ENCODE measurements at places on chromosomes 4 and X.

GRCh38 chrX:135295238-135295943, 13.9 kb upstream of the ETDC start:
- DNase-seq, result no peak

- DNase-seq, result no peak
Measured at GRCh38 chrX:93649381-93649780, 24.0 kb downstream of the NAP1L3 start.

DNA sequence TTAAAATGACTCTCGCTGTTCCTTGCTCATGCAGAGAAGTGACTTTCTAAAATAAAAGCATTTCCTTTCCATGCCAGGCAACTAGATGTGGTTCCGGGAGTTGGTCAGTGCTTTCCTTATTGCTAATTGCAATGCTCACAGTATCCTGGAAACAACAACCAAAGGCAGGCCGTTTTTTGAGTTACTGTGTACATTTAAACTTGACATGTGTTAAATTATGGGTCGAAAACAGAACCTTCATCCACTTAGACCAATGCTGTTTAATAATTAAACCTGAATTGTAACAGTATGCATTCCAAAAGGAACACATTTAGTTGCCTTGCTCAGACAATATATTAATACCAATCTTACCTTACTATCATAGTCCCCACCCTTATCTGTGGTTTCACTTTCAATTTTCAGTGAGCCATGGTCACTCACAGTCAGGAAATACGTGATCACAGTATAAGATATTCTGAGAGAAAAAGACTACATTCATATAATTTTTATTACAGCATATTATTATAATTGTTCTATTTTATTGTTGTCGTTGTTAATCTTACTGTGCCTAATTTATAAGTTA, 102.6 kb downstream of the HS6ST2 start:
- no peak for DNase-seq

GRCh38 chr4:185127021-185127925, 15.8 kb upstream of the SLC25A4 start:
- DNase-seq, result no peak

DNA sequence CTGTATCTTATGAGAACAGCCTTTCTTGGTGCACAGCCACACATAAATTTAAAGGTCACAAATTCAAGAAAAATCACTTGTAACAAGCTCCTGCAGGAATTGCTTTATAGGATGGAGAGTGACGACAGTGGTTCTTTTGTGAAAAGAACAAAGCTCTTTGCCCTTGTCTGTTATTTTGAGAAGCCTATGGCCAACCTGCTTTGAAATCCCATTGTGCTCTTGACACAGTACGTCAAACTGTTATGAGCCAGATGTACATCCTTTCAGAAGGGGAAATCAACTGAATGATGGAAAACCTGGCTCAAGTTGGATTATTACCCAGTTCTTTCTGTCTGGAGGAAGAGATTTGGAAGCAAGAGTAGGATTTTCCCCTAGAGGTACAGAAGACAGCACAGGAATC, 1454.2 kb downstream of the ARAP2 start:
- DNase-seq, result no peak

DNA sequence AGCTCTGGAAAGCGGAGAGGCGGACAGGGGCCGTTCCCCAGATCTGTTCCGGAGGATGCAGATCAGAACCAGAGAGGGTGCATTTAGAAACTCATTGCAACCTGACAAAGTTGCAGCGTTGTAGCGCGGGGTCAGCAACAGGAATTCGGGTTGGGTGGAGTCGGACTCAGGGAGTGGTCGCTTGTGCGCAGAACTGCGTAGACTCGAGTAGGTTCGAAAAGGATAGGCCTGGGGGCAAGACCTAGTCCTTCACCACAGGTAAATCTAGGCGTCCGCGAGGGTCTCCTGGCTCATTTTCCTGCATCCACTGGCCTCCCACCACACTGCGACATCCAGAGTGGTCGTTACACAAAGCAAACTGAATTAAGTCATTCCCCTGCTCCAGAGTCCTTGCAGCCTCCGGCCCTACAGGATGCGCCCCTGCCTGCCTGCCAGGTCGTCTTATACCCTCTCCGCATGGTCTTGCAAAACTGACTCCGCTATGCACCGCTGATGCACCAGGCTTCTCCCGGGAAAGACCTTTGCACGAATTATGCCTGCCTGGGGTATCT, 4.7 kb upstream of the ZNF518B start:
- DNase-seq, result no peak

DNA sequence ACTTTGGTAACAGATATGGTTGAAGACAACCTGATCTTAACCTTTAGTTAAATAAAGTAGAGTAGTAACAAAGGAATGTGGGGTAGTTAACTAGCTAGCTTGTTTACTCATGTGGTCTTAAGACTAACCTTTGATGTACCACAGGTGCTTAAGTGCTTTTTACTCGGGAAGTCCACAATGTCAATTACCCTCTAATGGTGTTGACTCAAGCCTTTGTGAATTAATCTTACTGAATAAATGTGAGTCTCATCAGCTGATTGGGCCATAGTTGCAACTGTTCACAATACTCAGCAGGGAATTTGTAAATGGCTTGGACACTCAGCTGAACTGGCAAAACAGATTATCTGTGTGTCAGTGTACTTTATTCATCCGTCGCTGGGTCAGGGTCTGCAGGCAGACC, 119.0 kb upstream of the UGT8 start:
- no peak for DNase-seq

GRCh38 chrX:2962381-2962780, 33.2 kb upstream of the ARSD start:
- DNase-seq, result no peak

- DNase-seq, result no peak
Measured at GRCh38 chr4:135319685-135320084, 1118.1 kb upstream of the PABPC4L start.

Measured in RCC 7860 (cell line).